ENCODE measurements at places on chromosomes 5 and 9.

GRCh38 chr9:113594484-113595299, 131.2 kb downstream of the RGS3 start:
- DNase-seq = no peak

DNA sequence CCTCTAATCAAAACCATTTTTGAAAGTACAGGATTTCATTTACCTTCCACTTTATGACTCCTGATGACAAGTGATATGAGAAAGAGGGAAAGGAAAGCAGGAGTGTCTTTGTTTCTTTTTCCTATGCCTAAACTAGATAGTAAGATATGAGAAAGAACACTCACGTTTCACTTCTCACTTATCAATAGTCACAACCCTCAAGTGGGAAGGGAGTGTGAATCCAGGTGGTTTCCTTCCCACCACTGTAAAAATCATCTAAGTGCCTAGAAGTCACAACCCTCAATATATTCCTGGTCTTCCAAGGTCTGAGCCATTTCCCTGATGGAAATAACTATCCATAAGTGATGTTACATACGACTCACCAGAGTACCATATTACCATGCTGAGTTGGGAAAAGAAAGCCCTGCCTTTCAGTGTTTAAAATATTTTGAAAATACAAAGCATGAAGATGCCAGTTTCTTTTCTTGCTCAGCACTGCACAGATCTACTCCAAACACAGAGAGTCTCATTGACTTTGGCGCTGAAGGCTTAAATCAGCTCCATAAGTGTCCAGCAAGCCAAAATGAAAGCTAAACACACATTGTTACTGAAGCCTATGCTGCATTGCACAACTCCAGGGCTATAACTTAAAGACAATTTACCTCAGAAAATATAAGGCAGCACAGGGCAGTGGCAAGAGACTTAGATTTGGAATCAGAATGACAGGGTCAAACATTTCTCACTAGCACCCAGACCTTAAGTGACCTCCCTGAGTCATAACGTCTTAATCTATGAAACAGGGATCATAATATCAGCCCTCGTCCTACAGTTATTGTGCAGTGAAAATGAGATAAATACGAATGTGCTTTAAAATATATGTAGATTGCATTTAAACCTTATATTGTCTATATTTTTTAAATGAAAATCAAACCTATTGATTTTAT, 301.2 kb downstream of the KIAA0825 start:
- no peak for DNase-seq

DNA sequence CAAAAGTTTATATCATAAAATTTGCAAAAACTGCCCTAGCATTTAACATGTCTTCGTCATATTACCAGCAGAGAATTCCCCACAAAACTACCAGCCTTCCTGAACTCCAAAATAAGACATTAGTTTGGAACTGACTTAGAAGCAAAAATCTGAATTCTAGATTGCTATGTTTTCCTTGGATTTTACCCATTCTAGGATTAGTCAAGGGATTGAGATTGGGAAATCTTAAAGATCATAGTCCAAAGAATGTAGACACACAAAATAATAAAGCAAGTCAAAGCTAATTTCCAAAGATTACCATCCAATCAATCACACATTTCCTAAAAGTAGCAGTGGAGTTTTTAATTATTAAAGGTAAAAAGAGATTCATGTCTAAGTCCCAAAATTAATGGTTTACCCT, 138.2 kb downstream of the NFIB start:
- DNase-seq = no peak

- no peak for DNase-seq
These were observed 69.7 kb downstream of the WNK2 start for GRCh38 chr9:93253633-93254032.

GRCh38 chr5:6701491-6701890, 11.7 kb upstream of the TENT4A start:
- DNase-seq = no peak

GRCh38 chr5:158317507-158317906, 458.6 kb upstream of the CLINT1 start:
- DNase-seq = no peak

DNA sequence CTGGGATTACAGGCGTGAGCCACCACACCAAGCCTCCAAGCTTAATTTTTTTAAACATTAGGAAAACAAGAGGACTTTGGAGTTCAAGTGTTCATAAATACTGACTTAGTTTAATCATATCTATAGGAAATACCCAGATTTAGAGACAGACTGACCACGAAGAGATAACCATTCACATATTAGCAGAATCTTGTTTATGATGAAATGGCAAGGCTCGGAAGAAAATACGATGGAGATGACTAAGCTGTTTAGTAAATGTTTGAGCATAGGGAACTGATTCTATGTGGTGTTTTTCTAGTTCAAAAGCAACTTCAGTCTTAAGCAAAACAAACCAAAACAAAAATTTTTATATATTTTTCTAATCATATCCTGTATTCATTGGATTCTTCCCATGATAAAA, 13.5 kb upstream of the TUSC1 start:
- no peak for DNase-seq

DNA sequence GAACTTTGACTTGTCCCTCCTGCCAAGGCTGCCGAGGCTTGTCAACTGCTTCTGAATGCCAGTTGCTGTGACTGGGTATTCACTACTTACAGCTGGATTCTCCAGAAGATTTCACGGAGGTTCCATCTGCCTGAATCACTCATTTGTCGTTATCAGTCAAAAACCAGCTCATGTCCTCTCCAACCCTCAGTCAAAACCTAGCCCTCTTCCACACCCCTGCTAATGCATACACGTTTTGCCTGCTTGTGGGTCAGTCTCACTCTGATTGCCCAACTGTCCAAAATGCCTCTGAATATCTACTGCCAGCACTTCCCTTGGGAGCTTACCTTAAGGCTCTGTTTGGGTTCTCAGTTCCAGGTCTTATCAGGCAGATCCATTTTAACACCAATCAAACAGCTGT, 238.6 kb upstream of the TMEM161B start:
- DNase-seq = no peak

- no peak for DNase-seq
These were observed 795 bp upstream of the STOML2 start for GRCh38 chr9:35103660-35104191.

DNA sequence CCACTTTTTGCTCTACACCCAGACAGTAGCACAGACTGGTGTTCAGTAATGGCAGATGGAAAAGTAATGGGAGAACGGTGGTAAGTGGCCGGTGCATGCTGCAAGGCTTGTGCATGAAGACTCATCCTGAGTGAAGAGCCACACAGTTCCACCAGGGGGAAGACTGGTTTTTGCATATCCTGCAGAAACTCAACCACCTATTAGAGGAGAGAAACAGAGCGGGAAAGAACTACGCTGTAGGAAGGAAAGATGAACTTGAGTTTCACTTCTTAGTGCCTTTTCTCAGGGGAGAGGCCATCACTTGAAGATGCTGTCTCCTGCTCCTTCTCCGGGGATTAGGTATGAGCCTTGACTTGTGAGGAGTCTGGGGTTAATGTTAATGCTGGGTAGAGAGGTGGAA, 9.4 kb upstream of the PRSS3 start:
- no peak for DNase-seq

DNA sequence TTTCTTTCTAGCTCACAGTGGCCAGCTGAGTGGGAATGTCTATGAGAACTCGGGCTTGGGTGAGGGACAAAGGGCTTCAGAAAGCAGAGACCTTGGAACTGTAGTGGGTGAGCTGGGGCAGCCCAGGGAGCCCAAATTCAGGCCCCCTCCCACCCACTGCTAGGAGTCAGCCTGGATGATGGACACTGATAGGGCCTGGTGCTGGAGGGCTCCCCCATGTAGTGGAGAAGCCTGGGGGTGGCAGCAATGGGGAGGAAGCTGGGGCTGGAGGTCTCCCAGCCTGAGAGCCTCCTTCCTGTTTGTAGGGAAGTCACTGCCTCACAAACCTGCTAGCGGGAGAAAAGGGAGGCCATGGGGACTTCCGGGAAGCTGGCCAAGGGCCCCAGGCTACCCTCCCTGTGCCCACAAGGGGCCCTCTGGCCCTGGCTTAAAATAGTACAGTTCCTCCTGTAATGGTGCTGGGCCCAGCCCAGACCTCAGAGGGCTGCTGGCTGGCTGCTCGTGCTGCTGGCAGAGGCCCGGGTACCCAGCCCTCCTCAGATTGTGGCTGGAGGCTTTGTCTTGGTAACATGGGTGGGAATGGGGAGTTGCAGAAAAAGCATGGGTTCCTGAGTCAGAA, 6.3 kb upstream of the NR5A1 start:
- DNase-seq = no peak

DNA sequence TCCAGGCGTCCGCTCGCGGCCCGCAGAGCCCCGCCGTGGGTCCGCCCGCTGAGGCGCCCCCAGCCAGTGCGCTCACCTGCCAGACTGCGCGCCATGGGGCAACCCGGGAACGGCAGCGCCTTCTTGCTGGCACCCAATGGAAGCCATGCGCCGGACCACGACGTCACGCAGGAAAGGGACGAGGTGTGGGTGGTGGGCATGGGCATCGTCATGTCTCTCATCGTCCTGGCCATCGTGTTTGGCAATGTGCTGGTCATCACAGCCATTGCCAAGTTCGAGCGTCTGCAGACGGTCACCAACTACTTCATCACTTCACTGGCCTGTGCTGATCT, 294 bp downstream of the ADRB2 start:
- no peak for DNase-seq

DNA sequence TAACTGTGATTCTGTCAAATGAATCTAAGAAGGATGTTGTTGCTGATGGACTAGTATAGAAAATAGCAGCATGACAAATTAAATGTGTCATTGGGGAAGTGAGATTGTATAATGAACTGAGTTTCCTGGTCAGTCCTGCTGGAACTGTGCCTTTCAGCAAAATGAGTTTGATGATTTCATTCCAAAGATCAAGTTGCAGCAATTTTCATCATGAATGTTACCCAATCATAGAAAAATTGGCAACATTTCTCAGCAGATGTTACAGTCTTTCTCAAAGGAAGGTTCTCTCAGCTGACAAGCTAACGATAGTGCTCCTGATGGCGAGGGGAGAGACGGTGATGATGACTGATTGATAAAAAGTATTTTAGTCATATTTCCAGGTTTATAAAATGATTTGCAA, 10.7 kb downstream of the PCDHAC2 start:
- no peak for DNase-seq

DNA sequence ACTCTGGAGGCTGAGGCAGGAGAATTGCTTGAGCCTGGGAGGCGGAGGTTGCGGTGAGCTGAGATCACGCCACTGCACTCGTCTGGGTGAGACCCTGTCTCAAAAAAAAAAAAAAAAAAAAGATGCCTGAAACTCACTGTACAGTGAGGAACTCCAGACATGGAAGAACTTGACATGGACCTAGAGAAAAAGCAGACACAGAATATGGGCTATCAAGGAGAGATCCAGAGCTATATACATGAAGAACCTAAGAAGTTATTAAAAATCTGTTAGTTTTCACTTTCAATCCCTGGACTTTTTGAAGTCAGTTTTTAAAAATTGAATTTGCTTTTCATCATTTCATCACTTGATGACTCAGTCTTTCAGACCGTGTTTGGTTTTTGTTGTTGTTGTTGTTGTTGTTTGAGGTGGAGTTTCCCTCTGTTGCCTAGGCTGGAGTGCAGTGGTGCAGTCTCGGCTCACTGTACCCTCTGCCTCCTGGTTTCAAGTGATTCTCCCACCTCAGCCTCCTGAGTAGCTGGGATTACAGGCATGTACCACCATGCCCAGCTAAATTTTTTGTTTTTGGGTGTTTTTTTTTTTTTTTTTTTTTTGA, 20.3 kb downstream of the PAIP2 start:
- no peak for DNase-seq

DNA sequence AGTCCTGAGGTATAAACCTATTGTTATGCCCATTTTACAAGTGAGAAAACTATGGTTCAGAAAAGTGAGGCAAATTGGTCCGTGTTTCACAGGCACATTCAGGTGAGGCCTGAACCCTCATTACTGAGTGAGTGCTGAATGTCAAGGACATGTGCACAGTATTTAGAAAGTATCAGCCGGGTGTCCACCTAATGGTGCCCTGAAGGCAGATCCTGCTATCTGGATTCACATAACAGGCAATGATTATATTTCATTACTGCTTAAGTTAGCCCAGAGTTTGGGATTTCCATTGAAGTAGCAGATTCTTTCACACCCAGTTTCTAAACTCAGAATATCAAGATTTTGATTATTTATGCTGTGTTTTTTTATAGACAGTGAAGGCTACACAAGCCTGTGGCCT, 142.7 kb downstream of the LHFPL2 start:
- DNase-seq = no peak

- DNase-seq = no peak
These were observed 101.7 kb downstream of the ARRDC3 start for GRCh38 chr5:91281401-91281800.

DNA sequence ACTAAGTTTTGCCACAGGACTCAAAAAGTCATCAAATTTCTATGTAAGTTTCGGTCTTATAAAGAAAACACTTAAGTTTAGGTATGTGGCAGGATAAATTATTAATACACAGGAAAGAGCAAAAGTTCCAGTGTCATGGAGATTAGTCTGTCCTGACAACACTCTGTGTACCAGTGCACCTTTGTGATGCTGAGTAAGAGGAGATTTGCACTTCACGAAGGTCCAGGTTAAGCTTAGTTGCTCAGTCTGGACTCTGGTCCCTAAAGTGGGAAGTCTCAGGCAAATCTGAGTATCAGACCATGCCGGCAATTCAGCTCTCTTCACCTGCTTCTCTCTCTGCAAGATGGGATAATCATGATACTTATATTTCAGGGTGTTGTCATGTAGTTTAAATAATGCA, 139.5 kb upstream of the RASGRF2 start:
- no peak for DNase-seq

DNA sequence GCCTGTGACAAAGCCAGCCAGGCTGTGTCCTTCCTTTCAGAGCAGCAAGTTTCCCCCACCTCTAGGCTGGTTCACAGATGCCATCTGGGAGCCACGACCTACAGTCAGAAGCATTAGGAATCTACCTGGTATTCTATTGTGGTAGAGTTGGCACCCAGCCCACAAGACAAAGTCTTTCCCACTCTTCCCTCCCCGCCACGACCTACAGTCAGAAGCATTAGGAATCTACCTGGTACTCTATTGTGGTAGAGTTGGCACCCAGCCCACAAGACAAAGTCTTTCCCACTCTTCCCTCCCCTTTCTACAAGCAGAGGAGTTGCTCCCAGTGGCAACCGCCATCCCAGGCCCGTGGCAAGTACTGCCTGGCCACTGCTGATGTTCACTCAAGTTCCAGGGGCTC, 157.8 kb upstream of the TNC start:
- DNase-seq = no peak

DNA sequence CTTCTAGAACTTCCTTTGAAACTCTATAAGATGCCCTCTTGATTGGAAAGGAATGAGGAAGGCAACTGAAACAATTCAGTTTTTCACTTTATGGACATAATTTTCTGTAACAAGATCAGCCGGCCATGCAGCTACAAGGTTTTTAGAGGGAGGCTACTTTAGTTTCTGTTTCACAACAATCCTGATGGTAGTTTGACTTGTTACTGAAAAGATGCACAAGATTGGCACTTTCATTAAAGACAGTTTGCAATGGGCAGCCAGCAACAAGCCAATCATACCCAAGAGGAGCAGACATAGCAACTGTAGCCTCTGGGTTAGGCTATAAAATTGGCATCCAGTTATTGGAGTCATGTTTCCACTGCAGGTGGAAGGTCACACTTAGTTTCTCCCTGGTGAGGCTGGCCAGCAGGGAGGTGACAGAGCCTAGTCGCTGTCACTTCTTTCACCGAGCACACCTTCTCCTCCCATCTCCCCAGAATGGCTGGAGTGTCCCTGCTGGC, 74.3 kb upstream of the TGFBR1 start:
- no peak for DNase-seq

GRCh38 chr9:87675906-87676515, 49.9 kb upstream of the CTSL start:
- no peak for DNase-seq

- DNase-seq = no peak
These were observed 344.3 kb downstream of the RAB3C start for GRCh38 chr5:58927181-58927580.

Data from T-helper 22 cell (primary cell).